ENCODE measurements at places on chromosomes 6 and 20.
A peak's percentile ranks its signal among the peaks of the same experiment; 100 is the strongest.

DNA sequence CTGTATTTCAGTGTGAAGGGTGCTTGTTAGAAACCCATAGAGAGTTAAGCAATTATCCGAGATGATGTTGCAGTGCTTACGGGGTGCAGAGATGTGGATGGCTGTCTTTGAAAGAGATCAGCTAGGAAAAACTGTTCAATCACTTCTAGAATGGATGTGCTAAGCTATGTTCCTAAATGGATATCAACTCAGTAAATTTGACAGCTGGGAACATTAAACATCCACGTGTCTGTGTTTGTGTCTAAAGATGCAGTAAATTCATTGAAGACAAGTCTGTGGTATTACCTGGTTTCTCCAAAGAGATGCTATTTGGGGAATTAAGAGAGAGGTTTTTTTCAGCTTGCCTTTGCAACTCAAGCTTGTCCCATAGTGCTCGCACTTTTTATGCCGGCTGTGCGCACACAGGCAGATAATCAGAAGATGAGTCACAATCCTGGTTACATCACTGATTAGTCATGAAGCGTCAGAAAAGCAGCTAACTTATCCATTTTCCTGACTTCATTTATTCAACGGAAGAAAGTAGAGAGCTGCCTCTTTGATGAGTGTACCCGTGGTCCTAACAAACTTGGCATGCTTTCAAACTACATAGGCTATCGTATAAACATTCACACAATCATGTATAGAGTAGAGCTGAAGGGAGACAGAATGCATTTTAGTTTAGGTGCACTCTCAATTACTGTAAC lies 691.7 kb upstream of the SLC35B3 start:
- no peak for DNase-seq

DNA sequence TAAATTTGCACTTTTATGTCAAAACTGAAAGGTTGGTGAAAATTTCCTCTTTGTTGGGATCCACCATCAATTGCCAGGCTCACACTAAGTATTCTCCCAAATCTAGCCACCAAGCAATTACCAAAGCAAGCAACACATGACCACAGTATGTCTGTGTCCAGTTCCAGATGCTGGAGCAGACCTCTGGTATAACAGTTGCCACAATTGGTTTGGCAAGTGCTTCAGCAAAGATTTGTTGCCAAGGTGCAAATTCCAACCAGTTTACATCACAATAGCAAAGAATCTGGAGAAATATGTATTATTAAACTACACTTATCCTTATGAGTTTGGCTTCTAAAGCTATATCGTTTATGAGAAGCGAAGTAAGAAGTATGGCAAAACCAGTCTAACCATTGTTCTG lies 6.4 kb downstream of the GTF2H5 start:
- DNase-seq = no peak

- DNase-seq = no peak
These were observed 39.5 kb downstream of the ELOVL5 start for GRCh38 chr6:53309059-53309900.

GRCh38 chr20:39021748-39022147 lies 59.6 kb downstream of the DHX35 start:
- no peak for DNase-seq

DNA sequence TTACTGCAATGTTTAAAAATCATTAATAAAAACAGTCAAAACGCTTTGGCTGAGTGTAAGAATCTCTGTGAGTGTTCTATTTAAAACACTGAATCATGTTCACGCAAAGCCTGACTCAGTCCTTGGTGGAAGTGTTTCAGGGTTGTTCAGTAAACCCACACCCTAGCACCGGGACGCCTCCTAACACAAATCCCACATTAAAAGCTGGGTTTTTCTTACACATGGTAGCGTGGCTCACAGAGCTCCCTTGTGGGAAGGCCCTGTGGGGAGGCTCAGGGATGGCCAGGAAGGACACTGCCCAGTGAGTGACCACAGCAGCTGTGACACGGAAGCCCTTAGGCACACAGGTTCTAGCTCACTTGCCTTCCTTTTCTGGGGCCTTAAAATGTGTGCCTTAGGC lies 80.2 kb downstream of the GMPR start:
- DNase-seq = no peak

DNA sequence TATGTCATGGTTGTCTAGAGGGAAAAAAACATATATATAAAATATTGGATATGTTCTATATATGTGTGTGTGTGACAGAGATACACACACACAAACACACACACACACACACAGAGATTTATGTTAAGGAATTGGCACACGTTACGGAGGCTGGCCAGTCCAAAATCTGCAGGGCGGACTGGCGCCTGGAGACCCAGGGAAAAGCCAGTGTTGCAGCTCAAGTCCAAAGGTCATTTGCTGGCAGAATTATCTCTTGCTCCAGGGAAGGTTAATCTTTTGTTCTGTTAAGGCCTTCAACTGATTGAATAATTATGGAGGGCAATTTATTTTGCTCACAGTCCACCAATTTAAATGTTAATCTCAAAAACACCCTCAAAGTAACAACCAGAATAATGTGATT lies 37.5 kb upstream of the PDE7B start:
- DNase-seq = no peak

DNA sequence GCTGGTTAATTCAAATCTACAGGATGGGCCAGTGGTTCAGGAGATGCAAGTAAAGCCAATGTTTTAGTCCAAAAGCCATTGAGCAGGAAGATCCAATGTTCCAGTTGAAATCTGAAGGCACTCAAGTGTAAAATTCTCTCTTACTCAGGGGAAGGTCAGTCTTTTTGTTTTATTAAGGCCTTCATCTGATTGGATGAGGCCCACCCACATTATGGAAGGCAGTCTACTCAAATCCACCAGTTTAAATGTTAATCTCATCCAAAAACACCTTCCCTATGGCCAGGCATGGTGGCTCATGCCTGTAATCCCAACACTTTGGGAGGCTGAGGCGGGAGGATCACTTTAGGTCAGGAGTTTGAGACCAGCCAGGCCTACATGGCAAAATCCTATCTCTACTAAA lies 31.3 kb upstream of the BEND6 start:
- no peak for DNase-seq

DNA sequence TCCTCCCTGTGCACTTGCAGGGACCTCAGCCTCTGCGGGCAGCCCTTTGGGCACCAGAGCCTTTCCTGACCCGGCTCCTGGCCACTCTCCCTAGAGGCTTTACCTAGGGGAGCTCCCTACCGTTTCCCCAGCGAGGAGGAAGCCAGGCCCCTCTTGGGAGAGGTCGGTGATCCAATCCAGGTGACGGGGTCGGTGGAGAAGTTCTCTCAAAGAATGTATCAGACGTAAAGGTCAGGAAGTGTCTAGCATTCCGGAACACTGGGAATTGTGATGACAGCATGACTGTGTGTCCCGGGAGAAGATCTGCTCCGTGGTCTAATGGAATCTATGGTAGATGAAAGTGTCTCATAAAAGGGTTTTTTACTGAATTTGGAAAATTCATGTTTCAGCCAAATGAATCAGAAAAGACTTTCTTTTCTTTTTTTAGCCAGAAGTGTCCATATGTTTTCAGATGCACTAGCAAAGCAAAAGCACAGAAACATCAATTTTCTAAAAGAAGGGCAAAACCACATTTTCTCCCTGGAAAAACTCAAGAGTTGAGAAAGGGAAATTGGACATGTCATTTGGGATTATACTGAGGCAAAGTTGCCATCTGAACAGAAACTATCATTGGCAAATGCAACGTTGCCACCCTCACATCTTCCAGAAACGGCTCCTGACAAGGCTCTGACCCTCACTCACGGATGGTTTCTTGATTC lies 289.4 kb downstream of the THBS2 start:
- no peak for DNase-seq

DNA sequence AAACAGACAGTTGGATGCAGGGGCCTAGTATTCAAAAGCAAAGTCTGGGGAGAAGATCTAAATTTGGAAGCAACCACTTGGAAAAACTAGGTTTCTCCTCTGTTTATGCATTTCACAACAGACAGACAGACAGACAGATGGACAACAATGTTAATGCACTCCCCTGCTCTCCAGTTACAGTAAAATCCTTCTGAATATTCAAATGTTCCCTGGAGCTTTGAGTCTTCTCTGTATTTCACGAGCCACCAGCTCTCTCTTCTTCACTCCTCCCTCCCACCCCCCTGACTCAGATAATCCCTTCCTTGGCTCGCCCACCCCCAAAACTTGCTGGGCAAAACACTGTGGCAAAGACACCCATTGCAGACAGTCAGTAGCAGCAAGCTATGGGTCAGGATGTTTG lies 129.3 kb upstream of the TOP1 start:
- no peak for DNase-seq

- DNase-seq = no peak
These were observed 19.9 kb upstream of the DEK start for GRCh38 chr6:18284261-18284660.

- peak; percentile 47 for DNase-seq
These were observed 32.6 kb downstream of the C6orf15 start for GRCh38 chr6:31079656-31080261.

DNA sequence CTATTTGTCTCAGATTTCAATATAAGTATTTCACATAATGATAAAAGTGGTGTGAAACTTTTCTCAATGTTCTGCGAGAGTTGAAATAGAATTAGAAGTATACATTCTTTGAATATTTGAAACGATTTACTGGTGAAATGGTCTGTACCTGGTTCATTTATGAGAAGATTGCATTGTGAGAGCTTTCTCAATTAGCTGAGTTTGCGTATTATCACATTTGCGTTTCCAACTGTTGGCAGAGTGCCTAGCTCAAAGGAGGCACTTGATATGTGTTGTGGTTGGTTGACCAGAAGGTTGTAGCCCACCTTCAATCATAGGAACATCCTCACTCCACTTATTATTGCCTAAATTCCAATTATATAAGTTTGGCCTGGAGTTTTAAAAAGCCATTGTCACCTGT lies 58.8 kb upstream of the EXOC2 start:
- no peak for DNase-seq

DNA sequence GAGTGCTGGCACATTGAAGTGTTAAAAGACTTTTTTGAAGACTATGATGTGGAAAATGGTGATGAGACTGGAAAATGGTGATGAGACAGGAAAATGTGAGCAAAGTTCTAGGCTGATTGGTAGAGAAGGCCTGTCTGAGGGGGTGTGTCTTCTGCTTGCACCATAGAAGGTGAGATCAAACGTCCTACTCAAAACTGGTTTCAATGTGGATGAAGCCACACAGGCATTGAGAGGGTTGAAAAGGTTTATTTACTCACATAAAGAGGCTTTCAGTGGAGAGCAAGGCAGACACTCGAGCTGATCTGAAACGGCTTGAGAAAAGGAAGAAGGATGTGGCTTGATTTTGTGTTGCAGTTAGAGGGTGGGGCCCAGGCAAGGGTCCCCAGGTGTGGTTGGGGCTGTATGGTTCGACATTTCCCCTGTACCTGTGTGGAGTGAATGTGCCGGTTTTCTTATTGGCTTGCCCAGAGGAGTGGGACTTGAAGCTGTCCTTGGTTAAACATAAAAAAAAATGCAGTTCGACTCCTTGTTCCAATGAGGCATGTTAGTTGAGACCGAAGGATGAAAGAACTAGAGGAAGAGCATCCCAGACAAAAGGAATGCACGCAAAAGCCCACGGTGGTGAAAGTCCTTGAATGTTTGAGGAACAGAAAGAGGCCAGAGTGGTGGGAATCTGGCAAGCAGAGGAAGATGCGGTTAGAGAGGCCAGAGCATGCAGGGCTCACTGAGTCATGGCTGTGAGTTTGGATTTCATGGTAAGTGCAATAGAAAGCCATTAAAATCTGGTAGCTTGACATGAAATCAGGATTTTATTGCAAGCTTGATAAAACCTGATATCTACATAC lies 172.3 kb downstream of the EPM2A start:
- no peak for DNase-seq

DNA sequence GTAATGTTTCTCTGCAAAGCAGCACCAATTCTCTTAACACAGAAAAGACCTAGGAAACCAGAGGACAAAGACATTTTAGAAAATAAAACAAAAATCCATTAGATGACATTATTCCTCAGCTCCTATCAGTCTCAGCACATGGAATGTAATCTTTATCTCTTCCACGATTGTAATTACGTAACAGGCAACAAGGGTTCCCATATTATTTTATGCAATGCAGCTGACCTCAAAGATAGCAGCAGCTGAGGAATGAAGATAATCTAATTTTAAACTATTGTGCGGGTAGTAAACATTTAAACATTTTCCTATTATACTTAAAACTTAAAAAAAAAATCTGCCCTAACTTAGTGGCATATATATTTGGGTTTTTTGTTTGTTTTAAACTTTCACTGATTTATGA lies 33.0 kb upstream of the PTCHD4 start:
- no peak for DNase-seq

DNA sequence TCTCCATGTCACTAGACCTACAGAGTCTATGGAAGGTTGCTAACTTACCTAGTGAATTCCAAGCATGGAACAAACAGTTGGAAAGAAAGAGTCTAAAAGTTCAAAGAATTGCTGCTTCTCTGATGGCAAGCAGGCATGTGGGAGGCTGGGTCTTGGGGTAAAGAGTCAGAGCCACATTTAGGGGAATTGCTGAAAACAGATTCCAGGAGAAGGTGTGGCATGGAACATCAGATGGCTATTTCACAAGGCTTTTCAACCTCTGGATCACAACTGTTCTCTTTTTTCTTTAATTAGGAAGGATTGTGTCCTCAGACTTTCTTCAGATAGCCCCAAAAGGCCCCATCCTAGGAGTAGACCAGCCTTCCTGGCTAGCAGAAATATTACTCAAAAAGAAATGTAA lies 601.5 kb downstream of the MAFB start:
- no peak for DNase-seq
